ENCODE measurements at places on chromosomes 7 and 10. TPM values are rescaled to one million over a fixed set of nuclear protein-coding genes. Genes with fewer than 3 reads are reported as not detected.

The UPK3B gene
- 1.1 TPM for total RNA-seq

The NODAL gene
- not detected for total RNA-seq

The SH2D4B gene
- total RNA-seq = 0.10 TPM

The PRLHR gene
- not detected for total RNA-seq

The CYP26C1 gene
- total RNA-seq = not detected

The CUZD1 gene
- 0.51 TPM for total RNA-seq

The HMX2 gene
- not detected for total RNA-seq

The ABCC2 gene
- total RNA-seq = 2.1 TPM

Data from posterior vena cava (tissue), 2 donors.